ENCODE measurements at places on chromosomes 2 and 18.

DNA sequence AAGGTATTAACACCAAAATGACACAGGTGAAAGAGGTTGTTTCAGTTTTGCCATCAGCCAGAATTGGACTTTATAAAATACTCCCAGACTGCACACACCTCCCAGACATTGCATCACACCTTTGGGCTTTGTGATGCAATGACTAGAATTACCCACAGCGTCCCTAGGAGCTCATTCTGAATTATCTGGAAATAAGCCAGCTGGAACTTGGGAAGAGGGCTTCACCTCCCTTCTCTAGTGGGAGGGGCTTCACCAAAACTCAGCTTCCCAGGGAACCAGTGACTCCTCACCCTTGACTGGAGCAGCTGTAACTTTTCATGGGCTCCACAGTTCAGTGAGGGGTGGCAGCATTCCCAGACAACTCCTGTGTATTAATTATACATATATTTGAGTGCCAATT is 83.1 kb upstream of the BZW1 start:
- DNase-seq, result no peak

GRCh38 chr18:644395-645004 is 13.0 kb upstream of the TYMS start:
- DNase-seq, result no peak

GRCh38 chr2:124320051-124320688 is 295.1 kb downstream of the CNTNAP5 start:
- DNase-seq, result no peak

- no peak for DNase-seq
These were observed 42.1 kb upstream of the MRPL19 start for GRCh38 chr2:75604484-75604883.

DNA sequence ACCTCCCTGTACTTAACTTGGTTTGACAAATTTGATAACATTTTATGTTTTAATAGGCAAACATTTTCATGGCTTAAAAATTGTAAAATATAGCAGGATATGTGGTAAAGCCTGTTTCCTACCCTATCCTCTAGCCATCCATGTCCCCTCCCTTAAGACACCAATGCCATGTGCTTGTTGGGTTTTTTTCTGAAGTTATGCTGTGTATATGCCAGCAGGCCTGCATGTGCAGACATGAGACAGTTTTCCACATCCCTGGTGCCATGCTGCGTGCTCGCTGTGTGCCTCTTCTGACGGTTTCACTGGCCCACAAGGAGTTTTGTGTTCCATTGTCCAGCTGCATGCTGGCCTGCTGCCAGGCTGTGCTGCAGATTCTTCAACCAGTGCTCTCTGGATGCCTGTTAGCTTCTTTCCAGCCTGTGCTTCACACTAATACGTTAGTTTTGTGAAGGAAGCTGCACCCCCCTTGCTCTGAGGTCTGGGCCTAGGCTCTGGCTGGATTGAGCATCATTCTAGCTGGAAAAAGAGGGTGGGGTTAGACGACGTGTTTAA is 16.9 kb downstream of the INPP4A start:
- no peak for DNase-seq

- no peak for DNase-seq
These were observed 340.1 kb downstream of the ZNF804A start for GRCh38 chr2:184938221-184938985.

GRCh38 chr2:239164335-239164871 is 236.4 kb downstream of the HDAC4 start:
- DNase-seq, result no peak

GRCh38 chr2:70923378-70924015 is 12.2 kb upstream of the ATP6V1B1 start:
- no peak for DNase-seq

DNA sequence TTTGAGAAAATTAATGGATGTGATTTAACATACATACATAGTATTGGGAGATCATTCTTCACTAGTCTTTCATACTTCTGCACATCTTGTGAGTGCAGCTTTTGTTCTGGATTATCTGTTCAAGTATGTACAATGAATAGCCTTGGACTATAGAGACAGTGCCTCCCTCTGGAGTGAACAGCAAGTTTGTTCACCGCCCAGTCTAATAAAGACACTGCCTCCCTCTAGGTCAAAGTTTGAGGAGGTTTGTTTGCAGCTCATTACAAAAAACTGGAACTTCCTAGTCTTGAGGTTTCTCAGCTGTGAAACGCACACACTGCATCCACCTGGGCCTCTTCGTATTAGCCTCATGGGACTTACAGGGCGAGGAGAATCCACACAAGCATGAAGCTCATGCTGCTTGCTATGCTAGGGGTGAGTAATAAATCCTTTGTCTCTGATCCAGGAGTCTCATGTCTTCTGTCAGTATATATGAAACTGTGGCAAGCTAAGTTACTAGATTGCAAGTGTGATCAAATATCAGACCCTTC is 26.0 kb upstream of the LAPTM4A start:
- no peak for DNase-seq

- no peak for DNase-seq
These were observed 5.3 kb downstream of the FHL2 start for GRCh38 chr2:105393373-105394055.

- no peak for DNase-seq
These were observed 79.4 kb upstream of the ARHGAP28 start for GRCh38 chr18:6650127-6650507.

- DNase-seq, result no peak
These were observed 784.8 kb upstream of the KLHL29 start for GRCh38 chr2:22600156-22600555.

GRCh38 chr2:204370172-204370718 is 175.0 kb upstream of the PARD3B start:
- no peak for DNase-seq

- DNase-seq, result no peak
These were observed 1341.3 kb upstream of the LRRTM1 start for GRCh38 chr2:81645745-81646301.

GRCh38 chr2:37779139-37779538 is 107.7 kb upstream of the CDC42EP3 start:
- no peak for DNase-seq

- DNase-seq, result no peak
These were observed 149.2 kb downstream of the TWIST2 start for GRCh38 chr2:238997137-238997390.

DNA sequence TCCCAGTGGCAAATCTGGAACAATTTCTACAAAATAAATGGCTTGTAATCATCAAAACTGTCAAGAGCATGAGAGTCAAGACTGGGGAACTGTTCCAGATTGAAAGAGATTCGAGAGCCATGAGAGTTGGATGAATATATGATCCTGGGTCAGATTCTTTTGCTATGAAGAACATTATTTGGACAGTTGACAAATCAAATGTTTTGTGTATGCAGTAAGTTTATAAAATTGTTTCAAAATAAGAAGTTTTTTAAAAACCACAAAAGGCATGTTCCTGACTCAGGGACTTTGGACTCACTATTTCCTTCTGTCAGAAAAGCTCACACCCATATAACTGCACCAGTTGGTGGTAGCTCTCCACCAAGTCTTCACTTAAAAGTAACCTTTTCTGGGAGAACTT is 38.5 kb downstream of the ROCK2 start:
- no peak for DNase-seq

- no peak for DNase-seq
These were observed 55.3 kb downstream of the HS1BP3 start for GRCh38 chr2:20595439-20596192.

DNA sequence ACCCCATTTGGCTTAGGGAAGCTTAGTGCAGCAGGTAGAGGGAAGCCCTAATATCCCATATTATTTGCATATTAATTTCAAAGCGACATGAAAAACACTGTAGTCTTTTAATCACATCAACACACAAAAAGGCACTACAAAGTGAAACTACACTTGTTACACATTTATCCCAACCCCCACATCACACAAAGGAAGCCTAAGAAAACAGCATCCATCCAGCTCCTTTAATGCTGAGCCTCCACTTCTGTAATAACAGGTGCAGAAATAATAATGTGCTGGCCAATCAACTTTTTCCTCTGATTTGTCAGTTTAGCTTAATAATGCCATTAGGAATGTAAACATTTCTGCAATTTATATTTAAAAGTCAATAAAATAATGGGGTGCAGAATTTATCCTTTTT is 274.0 kb downstream of the TCF4 start:
- DNase-seq, result no peak

- no peak for DNase-seq
These were observed 228.4 kb upstream of the AGAP1 start for GRCh38 chr2:235265348-235265965.
